A549 (cell line): ENCODE measurements at places on chromosomes 1 and 21.
A peak's percentile ranks its signal among the peaks of the same experiment; 100 is the strongest.

DNA sequence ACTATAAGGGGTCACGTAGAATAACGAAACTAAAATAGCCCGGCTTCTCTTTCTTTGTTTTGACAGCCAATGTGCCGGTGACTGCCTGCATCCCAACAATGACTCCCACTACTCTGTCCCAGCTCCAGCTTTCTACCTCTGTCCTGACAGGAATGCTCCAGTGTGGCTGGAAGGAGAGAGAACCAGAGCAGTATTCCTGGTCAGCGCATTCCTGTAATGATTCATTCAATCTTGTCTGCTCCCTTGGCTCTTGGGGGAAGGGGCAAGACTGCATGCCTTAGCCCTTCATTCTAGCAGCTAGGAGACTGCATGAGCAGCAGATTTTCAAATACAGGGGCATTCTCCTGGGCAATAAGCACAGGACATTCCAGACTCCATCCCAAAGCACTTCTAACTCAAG, 132.1 kb upstream of the PRMT6 start:
- DNase-seq, result no peak

DNA sequence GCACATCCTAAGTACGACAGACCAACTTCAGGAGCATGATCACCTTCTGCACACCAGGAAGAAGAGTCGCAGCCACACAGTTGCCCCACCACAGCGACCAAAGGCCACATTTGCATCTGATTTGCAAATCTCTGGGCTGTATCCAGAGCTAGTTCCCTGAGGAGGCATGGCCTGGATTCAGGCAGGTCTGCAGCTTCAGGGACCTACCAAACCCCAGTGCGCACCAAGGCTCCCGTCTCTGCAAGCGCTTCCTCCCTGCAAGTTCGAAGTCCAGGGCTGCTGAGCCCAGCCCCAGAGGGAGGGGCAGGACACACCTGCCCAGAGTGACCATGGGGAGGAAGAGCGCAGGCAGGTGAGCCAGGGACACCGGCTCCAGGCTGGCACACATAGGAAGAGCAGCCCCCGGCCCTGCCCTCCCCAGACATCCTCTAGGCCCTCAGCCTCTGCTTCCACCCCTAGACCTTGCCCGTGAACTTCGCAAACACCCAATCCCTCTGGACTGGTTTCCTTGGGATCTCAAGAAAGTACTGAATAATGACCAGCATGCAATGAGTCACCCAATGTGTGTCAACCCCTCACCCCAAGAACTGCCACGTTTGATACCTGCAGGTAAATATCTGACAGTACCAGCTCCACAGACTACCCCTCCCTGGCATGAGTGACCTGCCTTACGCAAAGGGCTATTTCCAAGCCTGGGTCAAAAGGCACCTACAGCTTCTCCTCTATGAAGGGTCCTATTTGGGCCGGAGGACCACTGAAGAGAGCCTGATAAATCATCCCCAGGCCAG, 36.8 kb downstream of the CASZ1 start:
- DNase-seq, result no peak

GRCh38 chr1:160742428-160743127, 3.5 kb downstream of the SLAMF7 start:
- no peak for DNase-seq

GRCh38 chr1:170959385-170959784, 24.1 kb downstream of the MROH9 start:
- no peak for DNase-seq

GRCh38 chr1:47367651-47368050, 34.1 kb downstream of the CMPK1 start:
- DNase-seq, result no peak

DNA sequence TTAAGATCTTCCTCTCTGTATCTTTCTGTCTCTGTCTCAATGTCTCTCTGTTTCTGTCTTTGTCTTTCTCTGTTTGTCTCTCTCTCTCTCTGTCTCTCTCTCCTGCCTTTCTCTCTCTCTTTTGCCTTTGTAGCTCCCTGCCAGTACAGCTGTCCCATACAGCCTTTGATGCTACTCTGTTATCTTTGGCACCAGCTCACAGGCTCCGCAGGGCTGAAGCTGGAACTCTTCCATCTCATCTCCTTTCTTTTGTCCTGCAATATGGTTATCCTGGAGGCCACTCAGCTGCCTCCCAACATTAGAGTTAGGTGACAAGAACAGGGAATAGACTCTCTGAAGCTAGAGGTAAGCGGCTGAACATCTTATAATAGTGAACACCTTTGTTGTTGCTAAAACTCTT, 354.3 kb upstream of the NEGR1 start:
- DNase-seq, result no peak

DNA sequence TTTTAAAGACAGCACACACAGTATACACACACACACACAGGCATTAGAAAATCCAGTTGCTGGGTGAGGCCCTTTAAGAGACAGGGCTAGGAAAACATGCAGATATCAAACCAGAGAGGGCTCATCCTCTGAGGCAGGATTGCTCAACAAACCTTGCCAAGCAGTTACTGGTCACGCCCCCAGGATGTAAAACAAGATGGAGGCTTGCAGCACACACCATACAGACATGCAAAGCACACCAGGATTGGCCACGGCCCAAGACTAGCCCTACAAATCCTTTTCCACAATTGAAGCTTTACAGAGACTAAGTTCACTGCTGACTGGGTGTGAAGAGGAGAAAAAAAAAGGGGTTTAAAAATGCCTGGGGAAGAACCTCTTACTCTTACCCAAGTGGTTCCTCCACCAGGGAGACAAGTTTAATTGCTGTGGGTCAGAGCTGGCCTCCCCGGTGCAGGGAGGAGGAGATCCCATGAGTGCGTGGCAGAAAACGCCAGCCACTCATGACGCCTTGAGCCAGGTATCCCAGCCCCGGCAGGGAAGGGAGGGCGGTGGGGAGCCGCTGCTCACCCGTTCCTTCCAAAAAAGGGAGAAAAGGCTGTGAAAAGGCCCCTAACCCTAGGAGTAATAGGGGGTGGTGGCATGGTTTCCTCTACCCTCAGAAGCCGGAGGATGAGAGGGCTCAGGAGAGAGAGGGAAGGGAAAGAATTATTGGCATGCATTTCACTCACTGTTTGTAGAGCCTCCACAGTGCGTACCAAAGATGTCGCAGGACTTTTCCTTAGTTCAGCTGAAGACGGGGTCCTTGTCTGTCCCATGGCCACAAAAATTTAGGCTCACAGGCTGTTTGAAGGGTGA, 594.6 kb upstream of the ZP4 start:
- DNase-seq, result no peak

DNA sequence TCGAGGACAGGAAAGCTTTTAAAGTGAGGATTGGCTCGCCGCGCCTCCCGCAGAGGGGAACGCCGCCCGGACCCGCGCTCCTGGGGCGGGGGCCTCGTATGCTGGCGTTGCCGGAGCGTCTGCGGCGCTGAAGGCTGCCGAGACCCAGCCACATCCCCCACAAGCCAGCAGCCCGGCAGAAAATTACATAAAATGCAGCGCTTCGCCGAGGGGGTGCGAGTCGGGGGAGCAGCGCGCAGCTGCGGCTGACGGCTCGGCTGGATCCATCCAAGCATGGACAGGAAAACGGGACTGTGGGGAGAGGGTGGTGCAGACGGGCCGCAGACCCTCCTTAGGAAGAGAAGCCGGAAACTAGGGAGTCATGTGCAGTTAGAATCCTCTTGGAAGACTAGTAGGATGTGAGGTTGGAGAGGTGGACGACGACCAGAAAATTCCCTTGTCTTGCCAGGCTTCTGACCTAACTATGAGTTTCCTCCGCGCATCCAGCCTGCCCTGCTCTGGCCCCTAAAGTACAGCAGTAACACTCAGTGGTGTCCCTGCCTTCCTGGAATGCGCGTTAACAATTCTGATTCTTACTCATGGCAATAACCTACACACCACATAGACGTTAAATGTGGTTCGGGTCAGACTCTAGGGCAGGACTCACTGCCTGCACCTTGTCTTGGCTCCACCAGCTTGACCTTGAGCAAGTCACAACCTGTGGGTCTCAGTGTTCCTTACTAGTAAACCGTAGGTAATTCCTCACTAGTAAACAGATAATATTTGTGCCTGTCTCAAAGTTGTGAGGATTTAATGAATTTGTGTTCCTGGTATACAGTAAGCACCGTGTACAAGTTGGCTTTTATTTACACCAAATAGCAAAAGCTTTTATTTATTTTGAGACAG, 953 bp upstream of the BRWD1 start:
- peak; percentile 10 for DNase-seq
